Panc1 (cell line): ENCODE measurements at places on chromosomes 1 and 21.

GRCh38 chr1:245686006-245686405, 531.2 kb downstream of the KIF26B start:
- no peak for DNase-seq

DNA sequence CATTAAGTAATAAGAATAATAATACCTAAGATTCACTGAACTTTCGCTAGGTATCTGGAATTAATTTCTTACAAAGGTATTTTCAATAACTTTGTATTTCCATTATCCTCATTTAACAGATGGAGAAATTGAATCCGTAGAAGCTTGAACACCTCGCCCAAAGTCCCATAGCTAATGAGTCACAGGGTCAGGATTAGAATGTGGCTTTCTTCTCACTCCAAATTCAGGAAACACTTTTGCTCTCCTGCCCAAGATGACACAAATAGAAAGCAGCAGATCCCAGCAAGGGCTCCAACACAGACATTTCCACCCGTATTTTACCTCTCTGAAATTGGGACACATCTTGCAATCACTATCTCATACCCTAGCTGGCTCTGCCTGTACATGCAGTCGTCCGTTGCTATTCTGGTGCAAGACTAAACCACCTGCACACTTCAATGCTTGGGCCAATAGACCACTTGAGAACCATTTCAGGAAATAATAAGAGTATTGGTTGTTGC, 125.9 kb upstream of the GREM2 start:
- DNase-seq: no peak

GRCh38 chr1:21874328-21874727, 62.3 kb downstream of the LDLRAD2 start:
- DNase-seq: no peak

GRCh38 chr21:35885942-35886541, 174.3 kb downstream of the SETD4 start:
- DNase-seq: no peak

- no peak for DNase-seq
Observed at GRCh38 chr1:33388805-33389771, 41.8 kb downstream of the PHC2 start.

- DNase-seq: no peak
Observed at GRCh38 chr1:204126956-204127355, 24.9 kb downstream of the ETNK2 start.

- no peak for DNase-seq
Observed at GRCh38 chr1:107794571-107794970, 170.4 kb downstream of the VAV3 start.

- no peak for DNase-seq
Observed at GRCh38 chr1:197916500-197916983, 630 bp upstream of the LHX9 start.

- no peak for DNase-seq
Observed at GRCh38 chr1:227459977-227460376, 103.4 kb upstream of the ZNF678 start.

DNA sequence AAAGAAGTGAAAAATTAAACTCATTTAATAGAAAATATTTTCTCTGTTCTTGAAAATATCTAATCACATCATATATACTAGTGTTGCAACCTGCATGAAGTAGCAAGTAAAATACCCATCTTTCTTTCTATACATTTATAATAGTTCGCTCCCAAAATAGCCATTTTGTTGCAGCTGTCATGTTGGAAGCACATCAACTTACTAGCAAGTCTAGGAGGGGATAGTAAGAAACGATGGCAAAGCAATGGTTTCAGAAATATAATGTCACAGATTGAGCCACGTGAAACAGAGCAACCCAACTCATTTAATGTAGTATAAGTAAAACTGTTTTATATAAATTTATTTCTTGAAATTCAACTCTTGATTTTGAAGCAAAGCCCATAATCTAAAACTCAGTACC, 521.8 kb downstream of the LRRIQ3 start:
- DNase-seq: no peak
